ENCODE measurements at places on chromosomes 3 and 15.

GRCh38 chr3:8341821-8342247 is 159.8 kb upstream of the LMCD1 start:
- no peak for DNase-seq

DNA sequence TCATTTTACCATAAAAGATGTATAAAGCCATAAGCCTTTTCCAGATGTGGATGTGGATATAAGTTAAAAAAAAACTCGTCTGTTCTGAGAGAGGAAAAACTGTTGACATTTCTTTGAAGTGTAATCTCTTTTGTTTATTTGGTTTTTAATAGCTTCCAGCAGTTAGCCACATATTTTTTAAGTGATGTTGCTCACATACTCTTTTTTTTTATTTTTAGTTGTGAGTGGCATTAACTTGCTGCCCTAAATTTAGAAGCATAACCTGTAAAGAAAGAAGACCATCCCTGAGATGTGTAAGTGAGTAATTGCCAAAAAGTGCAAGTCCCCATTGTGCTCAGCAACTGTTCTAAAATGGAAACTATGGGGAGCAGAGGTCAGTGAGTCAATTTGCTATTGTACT is 415.9 kb upstream of the MDFIC2 start:
- no peak for DNase-seq

- DNase-seq = no peak
These were observed 154.1 kb upstream of the LPP start for GRCh38 chr3:187999821-188000220.

DNA sequence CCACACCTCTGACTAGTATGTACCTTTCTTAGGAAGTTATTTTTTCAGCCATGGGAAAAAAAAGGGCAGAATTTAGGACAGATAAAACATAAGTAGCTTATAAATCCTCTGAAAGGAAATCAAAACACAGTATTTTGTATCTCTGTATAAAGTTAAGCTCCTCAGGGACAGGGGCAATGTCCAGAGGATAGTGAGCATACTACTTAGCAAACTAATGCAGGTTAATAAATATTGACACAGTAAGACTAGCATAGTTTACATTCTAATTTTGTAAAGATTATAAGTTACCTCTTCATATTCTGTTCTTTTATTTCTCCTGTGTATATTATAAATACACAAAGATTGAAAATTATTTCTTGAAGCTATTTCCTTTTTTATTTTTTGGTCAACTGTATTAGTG is 2.1 kb downstream of the UBE3A start:
- DNase-seq = no peak

DNA sequence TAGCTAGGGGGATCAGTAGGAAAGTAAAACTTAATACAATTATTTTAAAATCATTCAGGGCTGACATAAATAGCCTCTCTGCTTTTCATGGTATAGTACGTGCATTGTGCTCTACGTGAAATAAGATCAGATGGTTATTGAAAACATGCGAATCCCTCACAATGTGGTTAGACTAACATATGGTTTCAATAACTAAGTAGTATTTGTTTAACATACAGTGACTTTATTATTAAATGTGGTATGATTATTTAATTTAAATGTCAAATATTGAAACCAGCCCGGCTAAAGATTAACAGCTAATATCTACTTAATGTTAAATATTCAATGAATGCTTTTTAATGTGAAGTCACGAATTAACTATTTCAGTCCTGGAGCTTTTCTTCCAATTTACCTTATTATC is 473.9 kb upstream of the THBS1 start:
- DNase-seq = no peak

GRCh38 chr3:114874522-114874971 is 272.5 kb downstream of the ZBTB20 start:
- DNase-seq = no peak

- DNase-seq = no peak
These were observed 92.3 kb downstream of the SLC9A9 start for GRCh38 chr3:143755978-143756377.

DNA sequence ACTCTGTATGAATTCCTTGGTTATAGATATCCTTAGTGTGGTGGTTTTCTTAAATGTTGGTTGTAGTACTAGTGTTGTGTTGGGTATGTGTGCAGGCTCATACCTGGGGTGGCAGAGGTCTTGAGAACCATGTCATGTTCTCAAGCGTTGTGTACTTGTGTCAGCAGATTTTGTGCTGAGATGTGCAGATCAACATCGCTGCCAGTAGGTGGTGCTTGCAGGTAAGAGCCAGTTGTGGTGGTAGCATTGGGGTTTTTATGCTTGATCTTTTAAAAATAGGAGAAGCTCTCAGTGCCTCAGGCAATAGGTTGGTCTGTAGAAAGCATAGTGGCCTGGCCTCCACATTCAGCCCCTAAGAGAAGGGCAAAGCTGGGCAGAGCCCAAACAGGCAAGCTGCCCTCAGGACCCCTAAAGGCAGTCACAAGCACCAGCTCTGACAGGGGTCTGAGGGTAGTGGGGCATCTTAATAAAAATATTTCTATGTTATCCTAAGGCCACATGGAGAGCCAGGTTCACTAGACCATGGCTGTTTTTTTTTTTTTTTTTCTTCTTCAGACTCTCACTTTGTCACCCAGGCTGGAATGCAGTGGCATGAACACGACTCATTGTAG is 164.0 kb downstream of the IL20RB start:
- no peak for DNase-seq

DNA sequence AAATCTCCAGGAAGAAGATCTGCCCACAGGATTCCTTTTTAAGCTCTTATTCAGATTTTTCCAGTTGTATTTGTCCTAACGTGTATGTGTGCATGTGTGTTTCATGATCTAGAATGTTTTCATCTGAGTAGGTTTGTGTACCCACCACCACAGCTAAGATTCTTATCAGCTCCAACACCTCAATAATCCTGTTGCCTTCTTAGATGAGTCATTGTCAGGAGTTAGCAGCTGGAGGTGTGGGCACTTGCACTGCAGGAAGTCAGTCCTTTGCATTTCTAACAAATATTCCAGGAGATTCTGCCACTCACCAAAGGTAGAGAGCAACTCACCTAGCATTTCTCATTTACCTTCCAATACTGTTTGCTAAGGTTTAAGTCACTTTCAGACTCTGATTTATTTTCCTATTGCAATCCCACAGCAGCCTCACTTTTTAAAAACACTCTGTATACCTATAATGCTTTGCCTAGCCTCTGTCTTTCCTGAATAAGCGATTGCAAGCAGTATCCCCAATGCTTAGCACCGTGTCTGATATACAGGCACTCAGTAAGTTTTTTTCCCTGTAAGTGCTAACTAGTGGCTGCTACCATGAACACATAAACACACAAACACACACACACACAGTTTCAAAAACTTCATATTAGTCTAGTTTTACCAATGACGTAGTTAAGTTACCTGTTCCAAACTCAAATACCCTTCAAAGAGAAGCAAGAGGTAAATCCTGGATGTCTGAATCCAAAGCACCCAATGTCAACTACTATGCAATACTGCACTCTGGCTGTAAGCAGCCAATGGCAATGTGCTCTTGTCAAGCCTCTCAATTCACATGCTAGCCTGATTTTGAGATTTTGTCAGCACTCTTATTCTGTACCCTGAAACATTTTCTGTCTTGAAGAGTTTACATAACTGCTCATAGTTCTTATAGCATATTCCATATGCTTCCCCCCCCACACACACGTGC is 713.5 kb upstream of the LMCD1 start:
- no peak for DNase-seq

Measured in stimulated activated CD4-positive, alpha-beta T cell treated with anti-CD3 and anti-CD28 coated beads, TNF-alpha, amount 100 ng/mL, for 4 hours (primary cell).